ENCODE measurements at places on chromosomes 6 and 20. TPM values are rescaled to one million over a fixed set of nuclear protein-coding genes. Genes with fewer than 3 reads are reported as not detected.

The CST5 gene
- total RNA-seq, result not detected

The NFATC2 gene
- 87.5 TPM for total RNA-seq

The NOTCH4 gene
- 0.37 TPM for total RNA-seq

The CYP21A2 gene
- 1.0 TPM for total RNA-seq

The VAPB gene
- 31.9 TPM for total RNA-seq
